ENCODE measurements at places on chromosomes 13 and 19.

DNA sequence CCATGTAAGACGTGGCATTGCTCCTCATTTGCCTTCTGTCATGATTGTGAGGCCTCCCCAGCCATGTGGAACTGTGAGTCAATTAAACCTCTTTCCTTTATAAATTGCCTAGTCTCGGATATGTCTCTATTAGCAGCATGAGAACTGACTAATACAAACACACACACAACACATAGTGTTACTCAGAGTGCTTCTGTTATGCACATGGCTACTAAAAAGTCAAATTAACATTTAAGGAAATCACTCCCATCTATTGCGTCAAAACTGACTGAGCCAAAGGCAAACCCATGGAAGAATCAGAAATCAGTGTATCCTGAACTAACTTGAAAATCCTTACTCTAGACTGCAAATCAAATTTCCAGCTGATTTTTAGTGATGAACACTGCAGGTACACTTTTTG, 209.2 kb downstream of the RBM26 start:
- no peak for DNase-seq

- no peak for DNase-seq
Observed at GRCh38 chr13:93698016-93698613, 471.5 kb downstream of the GPC6 start.

DNA sequence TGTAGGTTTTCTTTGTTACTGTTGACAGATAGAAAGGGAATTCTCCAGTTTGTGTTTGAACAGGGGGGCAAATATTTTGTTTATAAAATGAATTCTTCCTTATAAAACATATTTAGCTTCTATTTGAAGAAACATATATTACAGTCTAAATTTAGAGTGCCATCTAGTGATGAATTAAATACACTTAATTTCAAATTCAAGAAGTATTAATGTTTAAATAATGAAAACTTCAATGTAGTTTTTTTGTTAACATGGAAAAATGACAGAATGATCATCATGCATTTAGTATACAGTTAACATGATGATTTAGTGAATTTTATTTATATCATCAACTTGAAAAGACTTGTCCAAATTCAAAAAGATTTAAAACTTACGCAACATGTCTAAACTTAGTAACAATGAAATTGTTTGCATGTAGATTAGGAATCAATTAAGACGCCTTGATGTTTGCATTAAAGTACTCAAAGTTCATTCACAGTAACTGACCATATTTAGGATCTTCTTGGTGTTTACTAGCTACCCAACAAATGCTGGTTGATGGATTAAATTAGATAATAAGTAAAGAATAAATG, 765.9 kb upstream of the SLITRK1 start:
- DNase-seq = peak; percentile 48

- no peak for DNase-seq
Observed at GRCh38 chr13:112688560-112689302, 1.1 kb upstream of the ATP11A start.

- DNase-seq = no peak
Observed at GRCh38 chr13:75908141-75908540, 272.0 kb downstream of the LMO7 start.

GRCh38 chr19:49971991-49972411, 11.0 kb upstream of the SIGLEC11 start:
- DNase-seq = no peak

DNA sequence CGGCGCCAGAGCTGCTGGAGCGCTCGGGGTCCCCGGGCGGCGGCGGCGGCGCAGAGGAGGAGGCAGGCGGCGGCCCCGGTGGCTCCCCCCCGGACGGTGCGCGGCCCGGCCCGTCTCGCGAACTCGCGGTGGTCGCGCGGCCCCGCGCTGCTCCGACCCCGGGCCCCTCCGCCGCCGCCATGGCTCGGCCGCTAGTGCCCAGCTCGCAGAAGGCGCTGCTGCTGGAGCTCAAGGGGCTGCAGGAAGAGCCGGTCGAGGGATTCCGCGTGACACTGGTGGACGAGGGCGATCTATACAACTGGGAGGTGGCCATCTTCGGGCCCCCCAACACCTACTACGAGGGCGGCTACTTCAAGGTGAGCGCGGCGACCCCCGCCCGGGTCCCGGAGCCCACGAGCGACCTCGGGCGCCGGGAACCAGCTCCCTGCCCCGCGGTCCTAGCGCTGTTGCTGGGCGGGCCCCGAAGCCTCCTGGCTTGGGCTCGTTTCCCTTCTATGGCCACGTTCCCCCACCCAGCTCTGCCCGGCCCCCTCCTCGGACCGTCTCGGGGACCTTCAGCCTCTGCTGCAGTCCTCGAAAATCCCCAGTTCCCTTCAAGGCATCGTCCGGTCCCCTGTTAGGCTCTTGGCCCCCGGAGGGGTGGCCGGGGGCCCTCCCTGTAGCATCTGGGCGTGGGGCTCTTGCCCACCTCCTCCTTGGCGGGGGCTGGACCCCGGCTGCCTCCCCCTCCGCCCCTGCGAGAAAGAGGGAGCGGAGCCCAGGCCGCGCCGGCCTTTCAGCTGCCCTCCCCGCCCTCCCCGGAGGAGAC, at the start of gene CDC34:
TSS of gene CDC34 (plus strand) at position 8 of the 808 bp plus-strand sequence. CDS start at position 180, 172 bp downstream.
- no peak for DNase-seq

GRCh38 chr13:84129966-84130365, 247.7 kb upstream of the SLITRK1 start:
- DNase-seq = no peak

GRCh38 chr19:1214299-1214861, 8.8 kb downstream of the STK11 start:
- DNase-seq = no peak

DNA sequence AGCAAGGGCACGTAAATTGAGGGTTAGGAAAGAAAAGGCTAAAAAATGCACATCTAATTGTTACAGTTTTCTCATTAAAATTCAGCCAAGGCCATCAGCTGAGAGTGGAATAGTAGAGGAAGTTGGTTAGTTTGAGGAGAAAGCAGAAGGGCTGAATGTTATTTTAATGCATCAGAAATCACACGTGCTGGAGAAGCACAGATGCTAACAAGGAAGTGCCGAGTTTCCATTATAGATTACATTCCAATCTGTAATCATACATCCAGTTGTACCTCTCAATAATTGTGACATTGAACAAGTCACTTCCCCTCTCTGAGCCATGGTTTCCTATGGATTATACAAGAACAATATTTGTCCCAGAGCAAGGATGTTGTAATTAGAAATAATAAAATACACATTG, 25.1 kb downstream of the FPR3 start:
- no peak for DNase-seq

- DNase-seq = no peak
Observed at GRCh38 chr13:22517544-22517943, 663.2 kb upstream of the SGCG start.

GRCh38 chr19:51822325-51822724, 27.4 kb downstream of the FPR3 start:
- DNase-seq = no peak

DNA sequence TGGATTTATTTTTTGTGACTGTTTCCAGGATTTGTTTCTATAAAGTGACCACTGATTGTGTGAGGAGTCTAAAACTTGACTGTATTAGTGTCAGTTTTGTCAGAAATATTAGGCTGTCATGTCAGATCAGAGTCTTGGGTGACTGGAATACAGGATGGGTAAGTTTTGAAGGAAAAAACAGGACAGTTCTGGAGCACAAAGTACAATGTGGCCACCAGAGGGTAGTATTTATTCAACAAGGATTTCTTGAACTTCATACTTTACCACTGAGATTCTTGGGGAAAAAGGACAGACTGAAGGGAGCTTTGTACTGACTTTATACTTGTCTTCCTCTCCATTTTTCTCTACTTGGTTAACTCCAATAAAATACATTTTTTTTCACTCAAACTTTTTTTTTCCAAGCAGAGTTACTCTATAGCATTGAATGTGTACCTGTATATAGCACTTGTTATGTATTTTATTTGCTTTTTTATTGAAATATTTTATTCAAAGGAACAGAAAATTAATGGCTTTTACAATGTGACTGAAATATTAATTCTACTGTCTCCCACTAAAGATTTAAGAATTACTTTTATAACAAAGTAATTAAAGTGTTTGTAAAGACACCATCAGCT, 51.1 kb downstream of the LMO7 start:
- DNase-seq = peak; percentile 61
